DMS53 (cell line): ENCODE measurements at places on chromosomes 11 and 22.
A peak's percentile ranks its signal among the peaks of the same experiment; 100 is the strongest.

- DNase-seq = no peak
Observed at GRCh38 chr22:20062043-20062765, 17.8 kb upstream of the DGCR8 start.

- no peak for DNase-seq
Observed at GRCh38 chr11:106853850-106854401, 164.3 kb downstream of the GUCY1A2 start.

GRCh38 chr22:40855979-40856512 is 393 bp downstream of the ST13 start:
- peak; percentile 49 for DNase-seq

GRCh38 chr22:22094921-22095320 is 112.3 kb upstream of the TOP3B start:
- no peak for DNase-seq

DNA sequence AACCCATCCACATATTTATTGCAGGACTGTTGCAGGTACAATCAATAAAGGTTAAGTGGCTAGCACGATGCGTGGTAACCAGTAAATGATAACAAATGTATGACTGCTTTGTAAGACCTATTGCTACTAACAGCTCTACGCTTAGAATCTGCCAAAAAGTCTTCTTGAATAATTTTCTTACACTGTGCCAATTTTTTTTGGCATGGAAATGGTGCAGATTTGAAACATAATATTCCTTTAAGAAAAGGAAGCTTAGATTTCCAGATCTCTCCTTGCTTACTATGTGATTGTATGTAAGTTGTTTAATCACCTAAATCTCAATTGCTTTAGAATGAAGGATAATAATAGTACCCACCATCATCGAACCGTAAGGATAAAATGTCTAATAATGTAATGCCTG is 192.0 kb downstream of the LRRC4C start:
- DNase-seq = no peak

DNA sequence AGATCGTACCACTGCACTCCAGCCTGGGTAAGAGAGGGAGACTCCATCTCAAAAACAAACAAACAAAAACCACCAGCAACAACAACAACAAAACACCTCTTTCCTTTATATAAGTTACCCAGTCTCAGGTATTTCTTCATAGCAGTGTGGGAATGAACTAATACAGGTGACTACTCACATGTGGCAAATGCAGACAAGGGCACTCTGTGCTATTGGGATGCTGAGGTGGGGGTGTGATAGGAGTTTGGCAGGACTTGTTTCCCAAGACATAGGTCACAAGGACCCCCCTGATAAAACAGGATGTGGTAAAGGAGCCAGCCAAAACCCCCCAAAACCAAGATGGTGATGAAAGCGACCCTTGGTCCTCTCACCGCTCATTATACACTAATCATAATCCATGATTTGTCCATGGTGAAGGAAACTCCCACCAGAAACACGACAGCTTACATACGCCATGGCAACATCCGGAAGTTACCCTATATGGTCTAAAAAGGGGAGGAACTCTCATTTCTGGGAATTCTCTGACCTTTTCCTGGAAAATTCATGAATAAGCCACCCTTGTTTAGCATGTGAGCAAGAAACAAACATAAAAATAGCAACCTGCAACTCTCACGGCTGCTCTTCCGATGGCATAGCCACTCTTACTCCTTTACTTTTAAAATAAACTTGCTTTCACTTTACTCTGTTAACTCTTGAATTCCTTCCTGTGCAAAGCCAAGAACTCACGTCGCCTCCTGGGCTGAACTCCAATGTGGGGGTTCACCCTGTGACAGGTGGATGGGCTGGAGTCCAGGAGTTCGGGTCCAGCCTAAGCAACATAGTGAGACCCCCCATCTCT is 18.8 kb upstream of the INCENP start:
- no peak for DNase-seq

DNA sequence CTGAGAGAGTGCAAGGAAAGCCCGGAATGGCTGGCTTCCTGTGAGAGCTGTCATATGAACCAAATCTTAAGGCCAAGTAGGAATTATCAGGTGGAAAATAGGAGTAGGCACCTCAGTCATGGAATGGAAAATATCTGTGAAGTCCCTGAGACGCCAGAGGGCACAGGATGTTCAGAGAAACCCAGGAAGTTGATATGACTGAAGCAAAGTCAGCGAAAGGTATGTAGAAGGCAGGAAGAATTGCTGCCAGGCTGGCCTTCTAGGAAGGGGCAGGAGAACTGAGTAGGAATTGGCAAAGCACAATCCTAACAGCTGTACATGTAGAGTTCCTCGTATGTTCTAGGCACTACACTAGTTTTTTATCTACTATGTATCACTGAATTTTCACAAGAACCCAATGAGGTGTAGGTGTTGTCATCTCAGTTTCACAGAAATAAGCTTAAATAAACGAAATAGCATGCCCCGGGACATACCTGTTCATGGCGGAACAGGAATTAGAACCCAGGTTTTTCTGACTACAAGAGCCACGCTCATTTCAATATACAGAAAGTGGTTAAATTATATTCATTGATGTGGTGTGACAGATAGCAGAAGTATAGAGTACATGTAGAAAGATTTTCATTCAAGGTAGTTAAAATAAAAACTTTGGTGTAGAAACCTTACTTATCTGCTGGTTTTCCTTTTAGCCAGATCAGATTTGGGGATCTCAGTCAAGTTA is 17.0 kb downstream of the HMGXB4 start:
- DNase-seq = no peak

DNA sequence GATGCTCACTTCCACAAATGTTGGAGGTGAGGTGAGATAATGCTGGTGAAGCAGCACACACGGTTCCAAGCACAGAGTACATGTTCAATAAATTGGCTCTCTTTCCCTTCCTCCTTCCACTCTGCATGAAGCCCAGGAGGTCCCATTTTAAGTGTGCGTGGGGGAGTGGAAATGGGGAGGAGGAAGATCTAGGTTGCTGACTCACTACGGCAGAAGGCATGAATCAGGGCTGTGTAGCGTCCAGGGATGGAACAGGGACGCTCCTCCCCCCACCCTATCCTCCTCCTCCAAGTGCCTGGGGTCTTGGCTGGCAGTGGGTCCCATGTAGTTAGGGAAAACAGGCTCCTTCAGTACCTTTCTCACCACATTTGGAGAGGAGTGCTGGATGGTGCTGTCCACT is 44.2 kb downstream of the TRIM66 start:
- DNase-seq = no peak

- DNase-seq = no peak
Observed at GRCh38 chr11:123525511-123525918, 95.4 kb downstream of the GRAMD1B start.

DNA sequence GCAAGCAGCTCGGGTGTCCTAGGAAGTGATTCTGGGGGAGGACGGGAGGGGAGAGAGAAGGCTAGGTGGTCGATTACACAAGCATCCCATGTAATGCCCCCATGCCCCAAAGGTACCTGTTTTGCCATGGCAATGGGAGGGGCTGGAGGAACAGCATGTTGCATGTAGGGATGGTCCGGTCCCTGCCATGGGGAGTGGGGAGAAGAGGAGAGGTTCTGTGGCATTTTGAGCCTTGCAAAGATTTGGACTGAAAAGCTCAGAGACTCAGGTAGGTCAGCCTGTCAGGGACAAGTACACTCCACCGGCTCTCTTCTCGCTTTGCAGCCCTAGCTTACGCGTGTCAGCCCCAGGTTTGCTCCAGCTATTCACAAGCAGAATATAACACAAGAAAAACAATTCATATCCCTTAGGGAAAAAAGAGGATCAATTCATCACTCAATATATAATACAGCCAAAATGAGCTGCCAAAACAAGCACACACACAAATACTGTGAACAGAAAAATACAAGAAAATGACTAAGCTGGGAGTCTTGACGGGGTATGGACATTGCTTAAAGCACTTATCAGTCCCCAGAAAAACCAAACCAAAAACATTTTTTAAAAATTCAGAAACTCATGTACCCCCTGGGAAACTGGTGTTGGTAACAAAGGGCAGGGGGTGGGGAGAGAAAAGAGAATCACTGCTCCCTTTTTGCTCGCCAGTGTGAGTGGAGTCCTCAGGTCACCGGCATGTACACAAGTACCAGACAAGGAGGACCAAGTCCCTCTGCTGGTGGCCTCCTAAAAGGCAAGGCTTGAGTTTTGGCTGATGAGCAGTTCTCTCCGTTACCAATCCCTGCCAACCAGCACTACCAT is 21.6 kb downstream of the APOL5 start:
- DNase-seq = no peak

DNA sequence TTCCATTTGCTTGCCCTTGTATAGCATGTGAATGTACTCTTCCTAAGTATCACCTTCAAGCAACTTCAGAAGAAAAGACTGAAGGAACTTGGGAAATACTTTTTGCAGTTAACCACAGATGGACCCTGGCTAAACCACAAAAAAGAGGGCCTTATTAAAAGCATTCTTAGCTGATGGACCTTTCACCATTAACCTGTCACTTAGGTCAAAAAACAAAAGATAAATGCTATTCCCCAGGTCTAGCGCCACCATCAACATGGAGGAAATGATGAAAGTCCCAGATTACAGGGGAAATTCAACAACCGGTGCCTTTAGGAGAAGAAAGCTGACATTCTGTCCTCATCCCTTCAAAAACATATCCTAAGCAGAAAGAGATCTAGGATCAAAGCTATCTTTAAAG is 29.5 kb downstream of the STK33 start:
- DNase-seq = no peak

- no peak for DNase-seq
Observed at GRCh38 chr11:60252213-60253108, 9.5 kb upstream of the MS4A4E start.

GRCh38 chr11:71934213-71934612 is 5.4 kb downstream of the RNF121 start:
- DNase-seq = peak; percentile 24

GRCh38 chr11:62889484-62890437 is 9.1 kb downstream of the SLC3A2 start:
- DNase-seq = peak; percentile 70

DNA sequence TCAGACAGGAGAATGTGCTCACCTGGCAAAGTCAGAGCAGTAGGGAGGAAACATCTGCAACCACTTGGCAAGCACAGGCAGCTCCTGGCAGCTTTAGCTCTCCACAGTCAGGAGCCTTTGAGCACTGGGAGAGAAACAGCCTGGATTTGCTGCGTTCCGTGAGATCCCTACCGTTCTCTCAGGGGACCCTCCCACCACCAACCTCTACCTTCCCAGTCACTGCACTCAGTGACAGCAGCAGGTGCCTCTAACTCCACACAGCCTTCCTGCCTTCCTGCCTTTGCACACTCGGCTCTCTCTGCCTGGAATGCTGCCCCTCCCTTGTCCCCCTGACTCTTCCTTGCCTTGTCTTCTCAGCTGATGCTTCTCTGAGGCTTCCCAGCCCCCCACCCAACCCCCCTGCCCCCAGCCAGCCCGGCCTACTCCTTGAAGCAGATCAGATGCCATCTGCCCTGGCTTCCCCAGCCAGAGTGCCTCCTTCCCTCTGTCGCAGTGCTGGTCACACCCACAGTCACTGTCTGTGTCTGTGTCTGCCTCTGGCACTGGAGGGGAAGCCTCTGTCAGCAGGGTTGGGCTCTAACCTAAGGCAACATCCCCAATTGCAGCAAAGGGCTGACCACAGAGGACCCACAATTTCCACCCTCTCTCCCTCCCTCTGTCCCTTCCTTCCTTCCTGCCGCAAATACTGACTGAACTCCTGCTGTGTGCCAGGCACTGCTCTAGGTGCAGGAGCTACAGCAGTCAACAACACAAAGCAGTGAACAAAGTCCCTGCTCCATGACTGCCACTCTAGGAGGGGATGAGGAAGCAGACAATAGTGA is 14.9 kb upstream of the TSKU start:
- DNase-seq = peak; percentile 84

- DNase-seq = no peak
Observed at GRCh38 chr22:17228725-17229126, 9.5 kb upstream of the ADA2 start.

GRCh38 chr11:101523634-101524260 is 60.1 kb downstream of the TRPC6 start:
- no peak for DNase-seq

GRCh38 chr22:46574993-46575910 is 37.8 kb upstream of the CELSR1 start:
- peak; percentile 97 for DNase-seq

DNA sequence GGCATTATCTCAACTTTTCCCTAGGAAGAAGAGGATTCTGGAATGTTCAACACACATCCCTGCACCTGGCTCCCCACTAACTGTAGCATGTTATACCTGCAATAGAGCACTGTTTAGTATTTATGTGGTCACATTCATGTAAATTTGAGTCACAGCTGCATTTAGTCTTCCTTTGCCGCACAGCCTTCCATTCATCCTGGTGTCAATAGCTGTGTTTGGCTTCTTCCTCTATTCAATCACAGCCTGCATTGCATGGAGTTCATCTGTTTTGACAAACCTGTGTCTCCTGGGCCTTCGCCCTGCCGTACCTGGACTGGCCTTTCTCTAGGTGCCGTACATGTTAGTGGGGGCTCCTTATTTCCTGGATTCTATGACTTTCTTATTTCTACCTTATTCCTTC is 4.1 kb upstream of the C22orf39 start:
- no peak for DNase-seq

DNA sequence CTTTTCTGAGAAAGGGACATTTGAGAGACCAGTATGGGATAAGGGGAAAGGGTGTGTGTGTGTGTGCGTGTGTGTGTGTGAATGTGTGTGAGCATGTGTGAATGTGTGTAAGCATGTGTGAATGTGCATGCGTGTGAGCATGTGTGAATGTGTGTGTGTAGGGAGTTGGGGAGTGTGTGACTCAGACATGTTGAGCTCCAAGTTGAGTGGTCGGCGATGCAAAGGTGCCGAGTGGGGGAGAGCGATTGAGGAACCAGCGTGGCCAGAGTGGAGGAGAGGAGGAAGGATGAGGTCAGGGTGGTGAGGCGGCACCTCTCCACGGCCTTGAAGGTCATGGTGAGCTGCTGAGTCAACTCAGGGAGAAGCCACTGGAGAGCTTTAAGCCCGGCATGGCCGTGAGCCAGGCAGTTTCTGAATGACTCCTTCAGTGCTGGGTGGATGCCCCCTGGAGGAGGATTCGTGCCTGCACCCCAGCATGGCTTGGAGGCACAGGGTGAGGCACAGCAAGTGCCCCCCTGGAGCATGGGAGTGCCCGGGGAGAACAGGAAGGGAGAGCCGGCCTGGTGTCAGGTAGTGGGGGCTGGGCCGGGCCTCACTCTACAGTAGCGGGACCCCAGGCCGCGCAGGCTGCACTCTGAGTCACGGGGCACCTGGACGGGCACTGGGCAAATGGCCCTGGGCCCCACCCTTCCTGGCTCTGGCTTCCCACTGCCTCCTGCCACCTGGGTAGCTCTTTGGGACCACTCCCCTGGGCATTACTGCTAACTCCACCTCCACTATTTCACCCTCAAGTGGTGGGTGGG is 8.2 kb upstream of the CCDC88B start:
- peak; percentile 94 for DNase-seq

DNA sequence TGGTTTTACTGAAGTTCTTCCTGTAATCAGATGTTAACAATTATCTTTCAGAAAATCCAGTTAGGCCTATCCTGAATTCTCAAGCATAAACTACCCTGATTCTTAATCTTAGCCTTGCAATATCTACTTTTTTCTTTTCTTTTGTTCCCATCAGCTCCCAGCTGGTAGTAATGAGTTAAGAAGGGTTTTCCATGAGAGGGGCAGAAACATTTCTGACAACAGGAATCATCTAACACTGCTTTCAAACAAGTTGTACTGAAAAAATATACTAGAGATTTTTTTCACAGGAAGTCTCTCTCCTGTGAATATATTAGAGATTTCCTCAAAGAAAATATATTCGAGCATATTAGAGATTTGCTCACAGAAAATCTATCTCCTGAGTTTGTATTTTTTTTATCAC is 3.3 kb upstream of the TRIM6 start:
- no peak for DNase-seq

- no peak for DNase-seq
Observed at GRCh38 chr11:18365741-18366140, 28.6 kb upstream of the LDHA start.
